ENCODE measurements at places on chromosomes 5 and 9.
A peak's percentile ranks its signal among the peaks of the same experiment; 100 is the strongest.

GRCh38 chr9:38621434-38622287, 1.3 kb upstream of the ANKRD18A start:
- no peak for DNase-seq

DNA sequence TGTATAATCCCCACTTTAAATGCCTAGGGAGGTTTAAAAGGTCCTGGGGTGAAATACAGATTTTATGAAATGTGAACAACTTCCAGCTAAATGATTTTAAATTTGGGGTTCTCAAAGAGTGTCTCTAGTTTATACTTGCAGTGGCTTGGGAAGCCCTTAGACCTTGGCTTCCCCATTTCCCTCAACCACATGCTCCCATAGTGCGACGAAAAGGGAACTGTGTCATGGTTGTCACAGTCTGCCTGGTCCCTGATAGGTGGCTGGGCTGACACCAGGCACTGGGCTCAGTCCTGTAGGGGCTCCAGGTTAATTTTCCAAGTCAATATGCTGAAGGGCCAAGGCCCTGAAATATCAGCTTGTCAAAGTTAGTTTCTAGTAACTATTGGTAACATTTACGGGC, 10.4 kb upstream of the CXCL14 start:
- DNase-seq, result no peak

- DNase-seq, result no peak
These were observed 62.6 kb upstream of the HAND1 start for GRCh38 chr5:154540600-154540999.

GRCh38 chr9:120436446-120436845, 143.5 kb downstream of the CDK5RAP2 start:
- DNase-seq, result no peak

DNA sequence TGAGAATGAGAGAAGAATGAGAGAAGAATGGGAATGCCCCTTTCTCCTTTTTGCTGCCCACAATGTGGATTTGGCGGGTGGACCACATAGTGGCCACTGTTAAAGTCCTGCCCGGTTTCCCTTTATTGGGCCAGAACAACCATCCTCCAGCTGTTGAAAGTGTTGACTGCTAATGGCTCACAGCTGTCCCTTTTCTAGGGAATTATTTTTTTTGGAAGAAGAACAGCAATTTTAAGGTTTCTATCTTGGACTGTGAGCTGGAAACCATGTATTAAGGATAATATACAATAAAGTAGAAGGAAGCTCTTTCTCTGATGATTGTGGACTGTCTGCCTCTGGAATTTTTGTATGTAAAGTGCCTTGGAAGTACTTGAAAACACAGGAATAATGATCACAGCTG, 185.9 kb downstream of the DMRT2 start:
- no peak for DNase-seq

- DNase-seq, result peak; percentile 84
These were observed at the start of gene TLR4 for GRCh38 chr9:117704024-117704575. TSS of gene TLR4 (plus strand) at chr9:117704403. CDS start at chr9:117704473, 70 bp downstream.

DNA sequence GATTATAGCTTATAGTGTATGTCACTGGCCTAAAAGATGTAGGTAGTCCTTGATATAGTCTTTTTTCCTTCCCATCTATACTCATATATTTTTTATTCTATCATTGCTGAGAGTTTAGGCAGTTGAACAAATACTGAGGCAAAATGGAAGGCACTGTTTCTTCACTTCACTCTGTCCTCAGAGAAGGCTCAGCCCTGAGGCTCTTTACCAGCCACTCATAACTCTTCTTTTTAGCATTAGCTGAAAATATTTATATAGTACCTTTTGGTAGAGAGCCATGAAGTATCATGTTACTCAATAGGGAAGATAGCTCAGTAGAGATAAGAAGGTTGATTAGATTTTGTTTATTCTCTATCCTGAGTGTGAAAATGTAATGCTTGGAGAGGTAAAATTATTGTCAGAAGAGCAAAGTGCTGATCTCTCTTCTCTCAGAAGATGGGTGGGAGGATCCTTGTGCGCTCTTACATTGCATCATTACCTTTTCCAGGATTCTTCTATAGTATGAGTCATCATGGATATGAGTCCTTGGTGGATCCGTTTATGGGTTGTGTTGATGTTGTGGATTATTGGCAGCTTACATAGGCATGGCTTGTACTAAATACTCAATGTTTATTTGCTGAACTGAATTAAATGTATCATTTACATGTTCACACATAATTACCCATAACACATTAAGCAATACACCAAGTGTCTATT, 88.1 kb downstream of the ANXA1 start:
- no peak for DNase-seq

DNA sequence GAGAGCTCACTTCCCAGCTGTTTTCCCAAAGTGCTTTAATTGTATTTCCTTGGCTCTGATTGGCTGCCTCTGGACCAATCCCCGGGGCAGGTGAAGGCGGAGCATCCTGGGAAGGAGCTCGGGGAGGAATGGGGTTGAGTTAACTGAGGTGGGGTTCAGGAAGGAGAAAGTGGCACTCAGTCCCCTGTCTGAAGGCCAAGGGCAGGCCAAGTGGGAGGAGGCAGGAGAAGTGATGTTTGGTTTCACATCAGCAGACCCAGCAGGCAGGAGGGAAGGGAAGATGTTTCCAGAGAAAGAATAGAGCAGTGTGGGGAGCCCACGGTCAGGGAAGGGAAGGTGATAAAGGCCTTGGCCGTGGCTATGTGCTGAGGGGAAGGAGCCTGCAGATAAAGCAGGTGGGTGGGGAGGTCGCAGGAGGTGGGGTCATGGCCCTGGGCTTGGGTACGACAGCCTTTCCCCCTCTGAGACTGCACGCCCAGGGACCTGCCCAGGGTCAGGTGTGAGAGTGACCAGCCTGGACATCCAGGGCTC, 3.1 kb downstream of the TSPAN17 start:
- DNase-seq, result no peak

GRCh38 chr9:132739710-132740310, 69.5 kb downstream of the GTF3C4 start:
- no peak for DNase-seq

- DNase-seq, result no peak
These were observed 35.1 kb downstream of the PJA2 start for GRCh38 chr5:109374625-109375024.

GRCh38 chr5:74639807-74640449, 600 bp downstream of the ENC1 start:
- DNase-seq, result no peak

DNA sequence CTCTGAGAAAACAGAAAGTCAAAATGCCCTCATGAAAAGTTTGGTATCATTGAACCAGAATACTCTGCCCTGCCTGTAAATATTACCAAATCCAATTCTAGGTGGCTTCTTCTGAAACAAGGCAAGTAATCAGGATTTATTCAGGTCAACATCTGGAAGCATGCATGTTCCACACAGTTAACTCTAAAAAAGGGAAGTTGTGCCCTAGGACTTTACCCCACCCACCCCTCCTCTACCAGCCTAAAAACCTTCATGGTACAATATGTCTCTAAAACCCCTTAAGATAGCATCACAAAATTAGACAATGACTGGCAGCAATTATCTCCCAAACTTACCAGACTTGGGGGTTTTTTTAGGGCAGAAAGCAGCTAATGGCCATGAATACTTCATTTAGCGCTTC, 414.8 kb upstream of the SLC30A5 start:
- DNase-seq, result no peak

GRCh38 chr5:155953335-155953734, 373.6 kb upstream of the SGCD start:
- DNase-seq, result no peak

DNA sequence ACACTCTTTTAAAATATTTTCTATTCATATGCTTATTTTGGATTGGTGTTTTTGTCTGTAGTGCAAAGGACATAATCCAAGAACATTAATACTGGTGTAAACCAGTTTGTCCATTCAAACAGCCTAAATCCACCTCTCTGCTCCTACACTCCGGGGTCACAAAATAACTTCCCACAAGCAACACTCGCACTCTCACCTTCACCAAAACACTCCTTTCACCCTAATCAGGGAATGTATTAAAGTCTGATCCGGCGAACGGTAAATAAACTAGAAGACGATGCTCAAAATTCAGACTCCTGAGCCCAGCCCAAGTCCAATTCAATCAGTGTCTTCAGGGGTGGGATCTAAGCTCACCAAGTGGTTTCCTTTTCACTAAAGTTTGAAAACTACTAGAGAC, 649 bp downstream of the AP3B1 start:
- no peak for DNase-seq
